GM12892 (cell line): ENCODE measurements at places on chromosomes 16 and 17.

- no peak for DNase-seq
Observed at GRCh38 chr16:75529959-75530358, 5.9 kb downstream of the CHST5 start.

GRCh38 chr17:80101011-80101945, at the start of gene GAA:
Gene GAA, plus strand, starts transcription at chr17:80101581. Its CDS starts 3,006 bp downstream, at chr17:80104587.
- DNase-seq: peak; percentile 99

- DNase-seq: no peak
Observed at GRCh38 chr16:79404571-79404970, 196.0 kb downstream of the MAF start.

GRCh38 chr17:61381537-61381936, 18.1 kb upstream of the TBX2 start:
- no peak for DNase-seq

DNA sequence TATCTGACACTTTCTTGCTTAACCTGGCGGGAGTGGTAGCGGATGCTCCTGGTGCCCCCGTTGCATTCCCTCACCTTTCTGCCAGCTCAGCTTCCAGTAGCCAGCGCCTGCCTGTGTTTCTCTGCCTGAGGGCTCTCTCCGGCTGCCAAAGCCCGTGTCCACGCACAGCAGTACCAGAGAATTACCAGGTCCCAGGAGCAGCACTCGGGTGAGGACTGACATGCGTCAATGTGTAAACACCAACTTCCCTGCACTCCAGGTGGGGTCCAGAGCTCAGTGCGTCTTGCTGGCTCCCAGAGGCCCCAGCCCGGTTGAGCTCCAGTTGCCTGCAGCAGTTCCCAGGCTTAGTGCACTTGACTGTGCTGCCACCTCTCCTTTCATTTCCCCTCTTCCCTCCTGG, 54.8 kb downstream of the CDH13 start:
- DNase-seq: no peak
